Nucleus accumbens (tissue), 56 donors: ENCODE measurements at places on chromosomes 3 and 15.
A peak's percentile ranks its signal among the peaks of the same experiment; 100 is the strongest.

GRCh38 chr3:5616873-5617272 lies 429.4 kb downstream of the EDEM1 start:
- DNase-seq = no peak

GRCh38 chr3:112629425-112629824 lies 11.5 kb downstream of the CCDC80 start:
- no peak for DNase-seq

DNA sequence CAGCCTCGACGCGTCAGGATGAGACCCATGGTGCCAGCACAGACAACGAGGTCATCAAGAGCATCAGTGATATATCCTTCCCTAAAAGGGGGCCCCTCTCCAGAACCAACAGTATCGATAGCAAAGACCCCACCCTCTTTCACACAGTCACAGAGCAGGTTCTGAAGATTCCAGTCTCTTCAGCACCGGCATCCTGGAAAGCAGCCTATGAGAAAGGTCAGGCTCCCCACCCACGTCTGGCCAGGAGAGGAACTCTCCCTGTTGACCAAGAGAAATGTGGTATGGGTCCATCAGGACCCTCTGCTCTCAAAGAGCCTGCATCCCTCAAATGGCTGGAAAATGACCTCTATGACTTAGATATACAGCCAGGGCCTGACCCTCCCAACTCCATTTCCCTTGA lies 11.6 kb downstream of the ANKRD34C start:
- DNase-seq = no peak

DNA sequence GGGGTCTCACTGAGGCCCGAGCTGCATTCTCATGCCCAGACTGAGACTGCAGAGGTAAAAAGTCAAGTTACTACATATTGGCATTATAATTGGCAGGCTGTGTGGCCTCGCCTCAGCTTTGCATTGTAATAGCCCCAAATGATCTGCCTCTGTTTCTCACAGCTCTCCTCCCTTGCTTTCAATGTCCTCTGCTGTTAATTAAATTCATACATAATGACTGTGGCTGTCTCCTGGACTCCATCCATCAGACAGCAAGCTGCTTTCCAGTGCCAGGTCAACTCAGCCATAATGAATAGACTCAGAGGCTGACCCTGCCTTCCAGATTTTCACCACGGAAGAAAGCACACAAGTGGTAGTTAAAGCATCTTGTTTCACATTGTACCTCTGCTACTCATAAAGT lies 7.6 kb upstream of the RTP4 start:
- peak; percentile 36 for DNase-seq

- no peak for DNase-seq
Measured at GRCh38 chr3:142507241-142507640, 59.4 kb upstream of the XRN1 start.

DNA sequence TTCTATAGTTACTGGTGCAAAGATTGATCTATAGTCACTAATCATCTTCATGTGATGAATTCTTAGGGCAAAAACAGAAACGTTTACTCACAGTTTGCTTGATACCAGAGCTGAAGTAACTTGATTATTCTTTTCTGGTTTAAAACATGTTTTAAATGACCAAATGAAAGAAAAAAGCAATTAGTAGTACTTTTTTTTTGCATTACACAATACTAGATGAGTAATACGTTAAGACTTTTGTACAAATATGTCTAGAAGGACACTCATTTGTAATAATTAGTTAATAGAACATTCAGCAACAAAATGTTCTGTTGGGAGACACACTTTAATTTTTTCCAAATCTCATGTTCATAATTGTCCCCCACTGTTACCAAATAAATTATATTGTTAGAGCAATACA lies 523.2 kb downstream of the SOX2 start:
- no peak for DNase-seq

DNA sequence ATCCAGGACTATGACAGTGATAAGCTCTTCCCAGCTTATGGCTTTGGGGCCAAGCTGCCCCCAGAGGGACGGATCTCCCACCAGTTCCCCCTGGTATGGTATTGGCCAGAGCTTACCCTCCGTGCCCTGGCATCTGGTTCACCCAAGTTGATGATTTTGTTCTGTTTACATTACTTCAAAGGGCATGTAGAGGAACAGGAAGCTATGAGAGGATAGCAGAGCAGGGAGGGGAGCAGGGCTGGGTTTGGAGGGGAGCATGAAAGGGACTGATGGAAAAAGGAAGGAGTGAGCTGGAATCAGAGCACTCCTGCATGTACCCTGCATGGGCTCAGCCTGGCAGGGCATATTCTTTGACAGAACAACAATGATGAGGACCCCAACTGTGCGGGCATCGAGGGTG lies 13.4 kb upstream of the BRPF1 start:
- DNase-seq = no peak

DNA sequence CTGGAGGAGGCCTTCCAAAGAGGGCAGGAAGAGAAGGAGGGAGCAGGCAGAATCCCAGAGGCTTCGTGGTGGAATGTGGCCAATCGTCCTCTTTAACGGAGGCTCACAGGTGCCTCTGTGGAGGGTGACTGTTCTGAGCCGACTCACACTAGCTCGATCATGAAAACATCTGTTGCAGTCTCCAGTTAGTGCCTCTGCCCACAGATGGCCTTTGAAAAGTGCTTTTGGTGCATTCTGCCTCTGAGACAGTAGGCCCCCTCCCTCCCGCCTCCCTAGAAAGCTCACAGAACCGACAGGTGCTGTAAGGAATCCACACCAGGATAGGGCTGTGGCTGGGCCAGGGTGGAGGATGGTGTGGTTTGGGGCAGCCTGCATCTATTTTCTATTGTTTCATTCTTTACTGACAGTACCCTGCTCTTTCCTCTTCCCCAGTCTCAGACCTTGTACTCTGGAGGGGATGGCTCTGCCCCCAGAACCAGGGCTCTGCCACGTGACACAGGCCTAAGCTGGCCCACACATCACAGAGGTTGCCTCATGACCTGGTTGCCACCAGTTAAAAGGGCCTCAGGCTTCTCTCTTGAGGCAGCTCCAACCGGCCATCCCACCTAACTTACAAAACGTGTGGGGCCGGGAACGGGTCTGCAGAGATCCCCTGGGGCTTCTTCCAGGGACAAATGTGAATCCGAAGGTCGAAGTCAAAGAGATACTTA lies 27.2 kb upstream of the PIGZ start:
- no peak for DNase-seq

DNA sequence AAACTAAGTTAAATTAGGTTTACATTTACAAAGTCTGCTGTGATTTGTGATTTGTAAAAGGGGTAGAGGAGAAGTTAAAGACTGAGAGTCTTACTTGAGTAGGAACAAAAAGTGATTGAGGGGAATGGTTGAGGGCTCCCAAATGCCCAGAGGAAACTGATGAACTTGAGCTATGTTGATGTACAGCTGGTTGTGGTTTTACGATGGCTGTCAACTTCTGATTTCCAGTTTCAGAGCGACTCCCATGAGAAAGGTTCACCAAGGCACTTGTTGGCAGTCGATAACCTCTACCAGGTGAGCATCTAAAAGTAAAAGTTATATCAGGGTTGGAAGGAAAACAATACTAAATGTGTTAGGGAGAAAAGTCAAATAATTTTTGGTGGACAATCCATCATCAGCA lies 91.0 kb downstream of the XRN1 start:
- no peak for DNase-seq

DNA sequence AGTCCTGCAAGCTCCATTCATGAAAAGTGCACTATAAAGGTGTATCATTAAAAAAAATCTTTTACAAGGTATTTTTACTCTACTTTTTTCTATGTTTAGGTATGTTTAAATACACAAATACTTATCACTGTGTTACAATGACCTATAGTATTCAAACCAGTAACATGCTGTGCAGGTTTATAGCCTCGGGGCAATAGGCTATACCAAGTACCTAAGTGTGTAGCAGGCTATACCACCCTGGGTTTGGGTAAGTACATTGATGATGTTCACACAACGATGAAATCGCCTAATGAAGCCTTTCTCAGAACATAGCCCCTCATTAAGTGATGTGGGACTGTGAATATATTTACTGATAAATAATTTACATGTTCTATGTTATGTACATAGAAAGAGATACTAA lies 104.6 kb downstream of the ATP1B3 start:
- no peak for DNase-seq

GRCh38 chr15:49989498-49989897 lies 129.5 kb downstream of the ATP8B4 start:
- DNase-seq = no peak

DNA sequence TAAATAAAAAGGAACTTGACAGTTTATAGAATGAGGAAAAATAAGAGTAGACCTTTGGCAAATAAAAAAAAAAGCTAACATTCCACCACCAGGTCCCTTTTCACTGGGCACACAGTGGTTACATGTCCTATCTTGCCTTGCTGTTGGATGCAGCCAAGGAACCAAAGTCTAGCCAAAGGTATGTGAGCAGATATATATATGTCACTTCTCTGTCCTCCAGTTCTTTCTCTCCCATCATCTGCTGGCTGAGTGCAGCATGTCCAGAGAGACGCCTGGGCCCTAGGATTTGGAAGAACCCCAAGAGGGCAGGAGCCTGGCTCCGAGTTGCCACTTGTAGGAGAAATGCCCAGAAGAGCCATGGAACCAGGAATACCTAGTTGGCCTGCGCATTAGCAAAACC lies 104.7 kb downstream of the SERPINI1 start:
- DNase-seq = no peak

- DNase-seq = no peak
Measured at GRCh38 chr3:42730294-42730693, 27.7 kb upstream of the HHATL start.

DNA sequence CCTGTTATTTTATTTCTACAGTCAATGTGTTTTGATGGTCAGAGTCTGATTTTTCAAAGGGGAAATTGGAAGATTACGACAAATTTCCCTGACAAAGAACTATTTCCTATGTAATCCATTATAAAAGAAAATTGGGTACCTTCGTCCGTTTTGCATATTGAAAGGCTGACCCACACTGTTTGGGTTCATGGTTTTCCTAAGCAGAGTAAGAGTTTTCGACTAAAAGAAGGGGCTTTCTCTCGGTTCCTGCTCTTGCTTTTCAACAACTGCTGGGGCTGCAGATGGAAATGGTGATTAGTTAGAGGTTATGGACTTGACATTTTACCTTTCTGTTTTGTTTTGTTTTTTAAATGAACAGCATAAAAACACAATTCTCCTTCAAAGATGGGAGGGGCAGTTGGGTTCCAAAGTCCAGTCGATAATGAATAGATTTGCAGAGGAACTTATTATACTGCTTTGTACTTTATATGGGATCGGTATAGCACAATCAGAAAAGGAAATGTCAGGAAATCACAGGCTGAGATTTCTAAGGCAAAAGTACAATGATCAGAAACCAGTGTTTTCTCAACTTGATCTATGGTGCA lies 978 bp downstream of the KCNMB2 start:
- DNase-seq = no peak

DNA sequence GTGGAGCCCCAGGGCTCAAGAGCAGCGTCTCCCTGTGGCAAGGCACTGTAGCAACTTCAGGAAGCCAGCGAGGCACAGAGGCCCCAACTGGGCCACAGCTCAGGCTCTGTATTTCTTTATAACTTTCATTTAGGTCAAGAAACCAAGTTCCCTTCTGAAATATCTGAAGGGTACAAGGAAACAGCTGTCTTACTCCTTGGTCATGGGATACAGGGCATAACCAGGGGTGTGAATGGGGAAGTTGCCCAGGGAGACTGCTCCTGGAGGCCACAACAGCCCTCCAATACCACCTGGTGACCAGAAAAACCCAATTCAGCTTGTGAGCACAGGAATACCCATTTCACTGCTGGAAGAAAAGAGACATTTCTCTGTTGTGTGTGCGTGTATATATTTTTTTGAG lies 13.3 kb upstream of the SPTBN5 start:
- DNase-seq = no peak

DNA sequence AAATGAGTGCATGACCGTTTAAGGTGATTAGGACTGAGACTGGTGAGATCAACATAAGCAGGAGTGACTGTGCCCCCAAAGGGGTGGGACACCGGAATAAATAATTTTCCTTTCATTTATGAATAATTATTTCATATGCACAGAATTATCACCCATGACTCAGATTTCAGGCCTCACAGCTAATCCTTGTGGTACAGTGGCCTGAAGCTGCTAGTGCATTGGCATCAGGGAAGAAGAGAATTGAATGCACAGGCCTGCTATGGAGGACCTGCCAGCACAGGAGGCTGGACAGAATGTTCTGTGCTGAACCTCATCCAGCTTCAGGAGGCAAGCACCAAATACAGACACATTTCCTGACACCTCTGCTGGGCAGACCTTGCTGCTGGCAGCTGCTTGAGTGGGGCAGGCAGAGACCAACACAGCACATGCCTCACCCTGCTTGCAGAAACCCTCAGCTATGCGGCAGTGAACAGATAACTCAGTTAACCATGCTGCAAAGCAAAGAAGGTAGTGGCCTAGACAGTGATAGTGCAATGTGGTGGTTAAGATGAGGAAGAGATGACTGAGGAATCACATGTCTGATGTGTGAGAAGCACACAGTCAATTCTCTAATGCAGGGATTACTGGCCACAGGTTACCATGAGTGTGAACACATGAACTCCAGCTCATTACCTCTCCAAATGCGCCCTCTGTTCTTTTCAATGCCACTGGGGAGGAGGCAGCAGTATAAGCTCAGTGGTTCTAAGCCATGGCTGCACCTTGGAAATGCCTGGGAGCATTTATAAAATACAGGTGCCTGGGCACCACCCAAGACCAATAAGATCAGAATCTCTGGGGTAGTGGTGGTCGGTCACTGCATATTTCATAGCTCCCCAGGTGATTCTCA lies 68.1 kb upstream of the SCN5A start:
- DNase-seq = no peak

GRCh38 chr3:184255291-184256039 lies 5.9 kb downstream of the CAMK2N2 start:
- DNase-seq = no peak

- DNase-seq = no peak
Measured at GRCh38 chr15:97482521-97482920, 478.0 kb upstream of the ARRDC4 start.

GRCh38 chr3:133831966-133832801 lies 26.6 kb downstream of the SRPRB start:
- no peak for DNase-seq

DNA sequence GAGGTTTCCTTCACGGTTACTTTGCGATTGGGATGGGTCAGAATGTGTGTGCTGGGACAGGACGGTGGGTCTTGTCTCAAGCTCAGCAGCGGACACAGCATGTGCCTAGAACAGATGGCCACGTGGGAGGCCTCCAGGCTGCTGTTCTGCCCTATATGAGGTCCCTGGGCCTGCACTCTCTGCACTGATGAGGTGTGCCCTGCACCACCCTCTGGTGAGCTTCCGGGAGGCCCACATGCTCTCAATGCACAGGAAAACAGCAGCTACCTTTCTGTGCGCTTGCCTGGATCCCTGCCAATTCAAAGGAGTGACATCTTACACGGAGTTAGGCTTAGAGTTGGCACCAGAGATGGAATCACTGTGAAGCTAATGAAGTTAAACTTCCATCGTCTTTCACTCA lies 59.8 kb downstream of the BOC start:
- DNase-seq = no peak

GRCh38 chr3:126962756-126963155 lies 20.2 kb upstream of the PLXNA1 start:
- no peak for DNase-seq

- no peak for DNase-seq
Measured at GRCh38 chr3:152264378-152264777, 4.4 kb upstream of the MBNL1 start.

GRCh38 chr3:98657457-98657856 lies 64.0 kb upstream of the CPOX start:
- DNase-seq = no peak
